Stimulated activated CD4-positive, alpha-beta T cell treated with anti-CD3 and anti-CD28 coated beads, Interleukin-4, amount 100 ng/mL, for 4 hours (primary cell): ENCODE measurements at places on chromosomes 3 and 15.

DNA sequence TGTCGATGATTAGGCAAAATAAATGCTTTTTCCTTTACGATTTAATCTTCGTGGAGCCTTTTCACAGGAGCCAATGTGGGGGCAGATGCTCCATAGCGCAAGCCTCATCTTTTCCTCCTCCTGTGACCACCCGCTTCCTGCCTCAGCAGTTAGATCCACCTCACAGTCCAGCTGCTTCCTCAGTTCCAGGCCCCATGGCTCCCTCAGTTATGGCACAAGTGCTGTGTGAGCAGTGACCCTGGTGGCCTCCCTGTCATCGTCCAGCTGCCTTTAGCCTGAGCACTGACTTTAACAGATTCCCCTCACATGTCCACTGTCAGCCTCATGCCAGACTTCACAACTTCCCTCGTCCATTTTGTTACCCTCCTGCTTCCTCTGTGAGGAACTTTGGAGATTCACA lies 424.6 kb upstream of the GBE1 start:
- DNase-seq = no peak

DNA sequence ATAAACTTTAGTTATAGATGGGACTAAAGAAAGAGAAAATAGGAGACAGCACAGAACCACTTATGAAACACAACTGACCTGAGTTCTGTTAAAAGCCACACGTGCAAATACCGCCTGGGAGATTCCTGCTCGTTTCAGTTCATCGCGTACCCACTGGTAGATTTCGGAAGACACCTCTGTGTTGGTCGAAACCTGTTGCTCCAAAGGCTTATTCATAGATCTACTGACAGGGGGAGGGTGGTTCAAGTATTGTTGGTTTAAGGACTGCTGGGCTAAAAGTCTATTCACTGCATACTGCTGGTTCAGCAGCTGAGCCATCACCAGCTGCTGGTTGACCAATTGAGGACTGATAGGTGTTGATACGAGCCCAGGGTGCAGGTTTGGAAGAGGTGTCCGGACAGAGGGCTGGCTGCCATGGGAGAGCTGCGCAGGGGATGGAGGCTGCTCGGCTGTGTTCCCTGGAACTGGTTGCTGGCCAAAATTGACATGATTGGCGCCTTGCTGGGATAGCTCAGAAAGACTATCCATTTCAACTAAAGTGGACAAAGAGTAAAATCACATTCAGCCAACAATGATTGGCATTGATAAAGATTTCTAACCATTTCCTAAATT lies 30.6 kb downstream of the SATB1 start:
- DNase-seq = no peak

DNA sequence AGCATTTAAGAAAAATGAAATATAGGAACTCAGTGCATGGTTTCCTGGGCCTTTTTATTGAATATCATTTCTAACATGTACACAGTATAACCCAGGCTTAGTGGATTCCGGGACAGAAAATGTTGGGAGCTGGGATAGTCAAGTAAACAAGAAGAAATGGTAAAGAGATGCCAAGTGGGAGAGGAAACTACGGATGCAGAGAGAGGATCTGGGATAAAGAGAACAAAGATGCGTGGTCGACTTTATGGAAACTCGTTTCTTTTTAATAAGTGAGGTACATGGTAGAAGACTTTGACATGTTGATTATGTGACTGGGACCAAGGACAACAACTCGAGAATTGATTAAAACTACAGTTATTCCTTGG lies 1.2 kb upstream of the GPR176 start:
- DNase-seq = no peak

GRCh38 chr3:150014782-150015181 lies 44.1 kb upstream of the PFN2 start:
- DNase-seq = no peak

DNA sequence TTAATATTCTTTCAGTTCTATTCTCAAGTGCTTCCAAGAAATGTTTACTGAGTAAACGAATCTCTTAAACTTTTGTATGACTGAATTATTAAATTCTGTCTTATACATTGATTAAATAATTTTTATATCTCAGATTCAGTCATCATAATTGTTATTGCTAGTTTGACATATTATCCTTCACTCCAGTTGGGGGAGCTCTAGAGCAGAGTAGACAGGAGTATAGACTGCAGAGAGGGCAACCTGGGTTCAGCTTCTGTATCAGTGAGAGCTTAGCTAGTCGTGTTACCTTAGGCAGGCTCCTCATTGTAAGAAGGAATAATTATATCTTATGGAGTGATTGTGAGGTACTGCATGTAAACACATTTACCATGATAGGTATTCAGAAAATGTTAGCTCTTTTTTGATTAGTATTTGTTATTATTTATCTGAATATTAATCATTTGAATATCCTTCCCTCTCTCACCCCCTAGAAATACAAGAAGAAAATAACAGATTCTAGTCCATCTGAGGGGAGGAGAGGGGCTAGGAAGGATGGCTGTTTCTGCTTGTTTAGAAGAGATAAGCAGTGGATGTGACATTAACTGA lies 31.0 kb upstream of the ZCWPW2 start:
- DNase-seq = peak; percentile 2

DNA sequence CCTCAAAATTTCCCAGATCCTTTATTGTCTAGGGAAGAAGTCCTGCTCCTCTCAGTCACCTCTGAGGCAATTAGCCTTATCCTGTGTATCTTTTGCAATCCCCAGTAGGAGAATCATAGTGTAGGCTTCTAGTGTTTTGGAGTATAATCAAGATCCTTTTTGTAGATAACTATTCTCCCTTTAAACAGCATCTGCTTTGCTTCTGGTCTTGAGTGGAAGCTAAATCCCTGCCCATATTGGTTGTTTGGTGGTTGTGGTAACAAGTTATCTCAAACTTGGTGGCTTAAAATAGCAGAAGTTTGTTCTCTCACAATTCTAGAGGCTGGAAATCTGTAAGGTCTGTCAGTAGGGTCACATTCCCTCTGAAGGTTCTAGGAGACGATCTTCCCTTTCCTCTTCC lies 217.5 kb upstream of the RASGRP1 start:
- no peak for DNase-seq

DNA sequence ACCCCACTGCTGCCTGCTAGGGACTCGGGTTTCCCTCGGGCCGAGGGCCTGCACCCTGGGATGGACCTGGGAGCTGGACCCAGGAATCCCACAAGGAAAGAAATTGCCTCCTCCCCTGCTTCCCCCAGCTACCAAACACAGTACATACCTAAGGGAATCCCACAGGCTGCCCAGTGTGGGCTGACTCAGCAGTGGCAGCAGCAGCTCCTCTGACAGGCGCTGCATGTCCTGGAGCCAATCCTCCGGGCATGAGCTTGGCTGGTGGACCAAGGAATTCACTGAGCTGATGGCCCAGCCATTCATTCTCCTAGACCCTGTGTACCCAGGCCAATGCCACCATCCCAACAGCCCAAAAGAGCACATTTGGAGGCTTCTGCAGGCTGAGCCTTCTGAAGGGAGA lies 9.5 kb upstream of the LTK start:
- no peak for DNase-seq

GRCh38 chr3:139440639-139441556 lies 35.4 kb downstream of the RBP2 start:
- no peak for DNase-seq

- DNase-seq = no peak
Measured at GRCh38 chr15:37015451-37015850, 84.9 kb downstream of the MEIS2 start.

- no peak for DNase-seq
Measured at GRCh38 chr15:88661761-88662556, 23.1 kb downstream of the ISG20 start.

- DNase-seq = no peak
Measured at GRCh38 chr3:135106445-135106844, 311.4 kb downstream of the EPHB1 start.

- DNase-seq = no peak
Measured at GRCh38 chr3:28467414-28467813, 118.8 kb upstream of the AZI2 start.

DNA sequence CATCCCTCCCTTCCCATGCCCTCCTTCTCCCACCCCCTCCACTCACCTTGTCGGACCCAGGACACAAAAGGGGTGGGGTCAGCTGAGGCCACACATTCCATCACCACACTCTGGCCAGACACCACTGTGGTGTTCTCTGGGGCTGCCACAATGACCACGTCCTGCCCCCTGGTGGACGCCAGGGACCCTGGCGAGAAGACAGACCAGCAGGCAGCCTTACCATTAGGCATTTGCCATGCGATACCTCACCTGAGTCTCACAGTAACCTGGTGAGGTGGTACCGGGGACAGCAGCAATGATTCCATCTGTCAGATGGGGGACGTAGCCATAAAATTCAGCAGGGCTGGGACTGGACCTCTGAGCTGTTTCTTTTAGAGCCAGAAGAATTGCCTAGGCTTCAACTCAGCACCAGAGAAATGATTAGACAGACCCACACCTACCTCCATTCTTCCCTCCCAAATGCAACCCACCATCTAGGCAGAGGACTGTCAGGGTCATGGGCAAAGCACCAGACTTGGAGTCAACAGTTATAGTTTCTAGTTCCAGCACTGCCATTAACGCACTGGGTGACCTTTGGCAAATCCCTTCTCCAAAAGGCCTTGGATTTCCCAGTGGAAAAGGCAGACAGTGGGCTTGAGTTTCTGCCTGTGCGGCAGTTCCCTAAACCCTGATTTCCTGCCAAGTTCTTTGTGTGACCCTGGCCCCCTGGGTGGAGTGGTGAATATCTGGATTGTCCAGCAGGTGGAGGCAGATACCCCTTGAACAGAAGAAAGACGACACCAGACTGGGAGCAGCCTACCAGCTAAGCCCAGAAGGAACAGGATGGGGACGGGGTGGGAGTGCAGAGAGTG lies 21.8 kb downstream of the IGDCC4 start:
- DNase-seq = peak; percentile 48

DNA sequence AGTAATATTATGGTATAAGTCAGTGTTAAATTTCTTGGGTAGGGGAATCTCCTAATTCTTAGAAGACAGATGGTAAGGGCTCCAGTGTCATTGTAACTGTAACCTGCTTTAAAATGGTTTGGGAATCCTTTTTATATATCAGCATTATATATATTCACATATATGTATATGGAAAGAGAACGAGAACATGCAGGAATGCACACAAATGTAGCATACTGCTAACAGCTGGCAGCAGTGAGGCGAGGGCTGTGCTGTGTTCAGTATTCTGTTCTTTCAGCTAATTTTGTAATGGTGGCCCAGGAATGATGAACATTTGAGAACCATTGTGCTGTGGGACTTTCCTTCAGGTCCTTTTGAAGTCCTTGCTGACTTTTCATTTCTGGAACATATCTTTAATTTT lies 60.8 kb downstream of the EEFSEC start:
- DNase-seq = no peak

- DNase-seq = no peak
Measured at GRCh38 chr3:47223755-47224154, 58.8 kb downstream of the KIF9 start.

- DNase-seq = no peak
Measured at GRCh38 chr3:58346368-58346767, 13.7 kb downstream of the PXK start.

DNA sequence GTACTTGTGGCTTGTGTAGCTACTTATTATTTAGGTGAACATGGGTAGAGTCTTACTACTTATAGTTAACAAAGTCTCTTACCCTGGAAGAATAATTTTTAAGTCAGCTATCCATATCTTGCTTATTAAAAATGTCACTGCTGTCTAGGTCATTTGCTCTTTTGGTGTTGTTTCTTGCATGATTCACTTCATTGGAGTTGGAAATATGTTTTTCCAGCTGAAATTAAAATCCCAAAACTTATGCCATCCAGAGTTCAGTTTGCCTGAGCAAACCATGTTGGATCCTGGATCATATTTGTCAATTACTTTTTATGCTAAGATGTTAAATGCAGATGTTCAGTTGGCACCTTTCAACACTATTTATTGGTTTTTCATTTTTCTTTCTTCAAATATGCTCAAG lies 421.0 kb upstream of the RBMS3 start:
- no peak for DNase-seq

DNA sequence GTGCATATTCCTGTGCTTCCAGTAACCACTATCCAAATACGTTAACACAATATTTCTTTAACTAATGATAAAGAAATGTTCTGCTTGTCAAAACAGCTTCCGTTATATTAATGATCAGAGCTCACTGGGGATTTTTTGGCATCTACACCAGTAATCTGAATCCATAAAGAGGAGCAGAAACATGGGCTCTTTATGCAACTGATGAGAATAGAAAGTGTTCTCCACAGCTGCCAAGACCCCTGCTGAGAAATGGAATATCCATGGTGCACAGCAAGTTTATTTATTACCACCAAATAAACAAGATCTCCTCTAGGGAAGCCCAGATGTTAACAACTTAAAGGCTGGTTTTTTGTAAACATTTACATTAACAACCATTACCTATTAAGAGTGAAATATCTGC lies 54.5 kb downstream of the ALDH1A2 start:
- DNase-seq = no peak

DNA sequence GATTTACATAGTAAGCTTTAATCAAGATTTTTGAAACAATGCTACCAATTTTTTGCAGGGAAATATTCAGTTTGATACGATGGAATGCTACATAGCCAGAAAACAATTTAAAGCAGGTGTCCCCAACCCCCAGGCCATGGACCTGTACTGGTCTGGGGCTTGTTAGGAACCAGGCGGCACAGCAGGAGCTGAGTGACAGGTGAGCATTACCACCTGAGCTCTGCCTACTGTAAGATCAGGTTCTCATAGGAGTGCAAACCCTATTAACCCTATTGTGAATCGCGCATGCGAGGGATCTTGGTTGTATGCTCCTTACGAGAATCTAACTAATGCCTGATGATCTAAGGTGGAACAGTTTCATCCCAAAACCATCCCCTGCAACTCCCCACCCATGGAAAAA lies 322.6 kb upstream of the NECTIN3 start:
- no peak for DNase-seq

DNA sequence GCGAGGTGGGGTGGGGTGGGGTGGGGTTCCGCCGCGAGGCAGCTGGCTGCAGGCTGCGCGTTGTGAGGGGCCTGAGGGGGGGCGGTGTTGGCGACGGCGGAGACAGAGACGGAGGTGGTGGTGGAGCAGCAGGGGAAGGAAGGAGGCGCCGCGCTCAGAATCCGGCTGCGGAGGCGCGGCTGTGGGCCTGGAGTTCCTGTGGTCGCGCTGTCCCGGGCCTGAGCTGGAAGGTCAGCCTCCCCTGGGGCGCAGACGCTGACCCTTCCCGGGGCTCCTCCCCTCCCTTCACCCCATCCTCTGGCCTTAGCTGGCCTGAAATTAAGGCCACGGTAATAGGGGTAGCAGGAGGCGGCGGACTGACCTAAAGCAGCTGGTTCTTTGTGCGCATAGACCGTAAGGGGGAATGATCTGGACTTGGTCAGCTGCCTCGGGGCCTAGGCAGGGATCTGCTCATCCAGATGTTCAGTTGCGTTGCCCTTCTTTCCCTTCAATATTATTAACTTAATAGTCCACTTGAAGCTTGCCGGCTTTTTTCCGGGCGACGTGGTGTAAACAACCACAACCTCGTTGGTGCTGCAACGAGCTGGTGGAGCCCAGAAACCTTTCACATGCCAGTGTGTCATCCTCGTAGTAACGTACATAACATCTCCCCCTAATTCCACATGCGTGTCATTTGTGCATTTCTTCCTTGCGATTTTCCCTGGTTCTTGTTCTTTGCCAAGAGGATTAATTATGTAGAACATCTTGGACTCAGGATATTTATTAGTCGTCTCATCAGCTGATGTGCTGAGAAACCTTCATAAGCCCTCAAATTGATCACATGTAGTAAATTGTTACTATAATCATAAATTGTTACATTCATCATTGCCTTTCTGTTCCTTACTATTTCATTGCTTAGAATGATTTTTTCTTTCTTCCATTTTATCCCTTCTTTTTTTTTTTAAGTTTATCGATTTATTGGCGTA lies 626 bp downstream of the SEC62 start:
- DNase-seq = no peak

- DNase-seq = no peak
Measured at GRCh38 chr3:48338635-48339034, 5.2 kb upstream of the SPINK8 start.
